Hair follicle dermal papilla cell (primary cell): ENCODE measurements at places on chromosomes 12 and 14. TPM values are rescaled to one million over a fixed set of nuclear protein-coding genes. Genes with fewer than 3 reads are reported as not detected.

Gene SLC8A3
- total RNA-seq: not detected in 2 replicates

Gene OLR1
- 0.24 and 0.49 TPM in 2 replicates for total RNA-seq

Gene TSPAN11
- total RNA-seq: 0.36 and 1.3 TPM in 2 replicates

Gene CD69
- total RNA-seq: not detected in 2 replicates
